Fibroblast of the aortic adventitia (primary cell): ENCODE measurements at places on chromosomes 1 and 21. TPM values are rescaled to one million over a fixed set of nuclear protein-coding genes. Genes with fewer than 3 reads are reported as not detected.

The CRYAA gene
- not detected in 2 replicates for total RNA-seq

The ADAMTS4 gene
- 1.1 and 3.1 TPM in 2 replicates for total RNA-seq

The DENND2C gene
- total RNA-seq, result 4.8 and 5.3 TPM in 2 replicates

The NIBAN1 gene
- 121 and 131 TPM in 2 replicates for total RNA-seq

The PHLDA3 gene
- 68.6 and 164 TPM in 2 replicates for total RNA-seq

The MYOG gene
- not detected in 2 replicates for total RNA-seq

The RGSL1 gene
- not detected in 2 replicates for total RNA-seq

The ASH1L gene
- 44.8 and 59.9 TPM in 2 replicates for total RNA-seq

The CFAP141 gene
- total RNA-seq, result not detected in 2 replicates

The CDC7 gene
- 3.8 and 15.5 TPM in 2 replicates for total RNA-seq

The CR1 gene
- not detected in 2 replicates for total RNA-seq

The COL8A2 gene
- 11.0 and 20.9 TPM in 2 replicates for total RNA-seq
